ENCODE measurements at places on chromosomes 1 and 21.
A peak's percentile ranks its signal among the peaks of the same experiment; 100 is the strongest.

- DNase-seq: no peak
Observed at GRCh38 chr1:181023265-181024057, 791 bp upstream of the STX6 start.

- no peak for DNase-seq
Observed at GRCh38 chr1:34366875-34367624, 190.3 kb downstream of the C1orf94 start.

- no peak for DNase-seq
Observed at GRCh38 chr1:66083003-66083402, 290.3 kb downstream of the PDE4B start.

GRCh38 chr1:64235181-64235580, 31.8 kb downstream of the UBE2U start:
- DNase-seq: no peak

- no peak for DNase-seq
Observed at GRCh38 chr1:63316984-63317816, 5.2 kb upstream of the FOXD3 start.

- no peak for DNase-seq
Observed at GRCh38 chr1:212643877-212644276, 35.3 kb downstream of the ATF3 start.

- no peak for DNase-seq
Observed at GRCh38 chr1:209715314-209715713, 10.7 kb downstream of the HSD11B1 start.

DNA sequence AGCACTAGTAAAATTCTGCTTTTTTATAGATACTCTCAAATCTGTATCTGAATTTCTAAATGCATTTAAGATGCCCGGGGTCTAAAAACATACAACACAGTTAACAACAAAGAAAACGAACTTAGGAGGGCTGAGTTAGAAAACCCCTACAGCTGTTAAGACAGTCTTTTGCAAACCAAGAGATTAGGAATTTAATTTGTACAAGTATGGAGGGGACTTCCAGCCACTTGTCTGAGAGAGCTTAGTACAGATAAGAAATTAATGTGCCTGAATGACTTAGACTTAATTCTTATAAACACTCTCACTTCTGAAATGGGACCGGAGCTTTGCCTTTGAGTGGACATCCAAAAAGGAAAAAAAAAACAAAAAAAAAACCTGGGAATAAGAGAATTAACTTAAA, 61.6 kb downstream of the SMYD3 start:
- DNase-seq: no peak

DNA sequence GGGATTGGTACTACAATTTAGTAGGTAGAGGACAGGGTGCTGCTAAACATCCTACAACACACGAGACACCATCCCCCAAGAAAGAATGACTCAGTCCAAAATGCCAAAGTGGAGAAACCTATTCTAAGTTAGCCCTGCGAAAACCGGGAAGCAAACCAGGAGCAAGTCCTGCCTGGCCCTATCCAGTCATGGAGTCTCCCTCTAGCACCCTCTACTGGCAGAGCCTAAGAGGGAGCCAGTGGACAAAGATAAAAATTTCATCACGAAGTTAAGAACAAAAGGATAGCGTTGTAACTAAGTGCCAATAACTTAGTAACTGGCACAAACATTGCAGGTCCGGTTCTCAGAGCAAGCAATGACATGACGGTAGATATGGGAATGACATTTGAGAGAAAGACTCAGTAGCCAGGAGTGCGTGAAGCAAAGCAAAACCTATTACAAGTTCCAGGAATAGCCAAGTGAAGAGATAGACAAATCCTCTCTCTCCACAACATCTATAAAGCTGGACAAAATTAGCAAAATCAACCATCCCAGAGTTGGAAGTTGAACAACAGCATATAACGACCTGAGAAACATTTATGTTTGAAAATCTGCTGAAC, 383.5 kb downstream of the OMA1 start:
- DNase-seq: peak; percentile 38

GRCh38 chr1:147627435-147628110, 42.8 kb downstream of the ACP6 start:
- no peak for DNase-seq

DNA sequence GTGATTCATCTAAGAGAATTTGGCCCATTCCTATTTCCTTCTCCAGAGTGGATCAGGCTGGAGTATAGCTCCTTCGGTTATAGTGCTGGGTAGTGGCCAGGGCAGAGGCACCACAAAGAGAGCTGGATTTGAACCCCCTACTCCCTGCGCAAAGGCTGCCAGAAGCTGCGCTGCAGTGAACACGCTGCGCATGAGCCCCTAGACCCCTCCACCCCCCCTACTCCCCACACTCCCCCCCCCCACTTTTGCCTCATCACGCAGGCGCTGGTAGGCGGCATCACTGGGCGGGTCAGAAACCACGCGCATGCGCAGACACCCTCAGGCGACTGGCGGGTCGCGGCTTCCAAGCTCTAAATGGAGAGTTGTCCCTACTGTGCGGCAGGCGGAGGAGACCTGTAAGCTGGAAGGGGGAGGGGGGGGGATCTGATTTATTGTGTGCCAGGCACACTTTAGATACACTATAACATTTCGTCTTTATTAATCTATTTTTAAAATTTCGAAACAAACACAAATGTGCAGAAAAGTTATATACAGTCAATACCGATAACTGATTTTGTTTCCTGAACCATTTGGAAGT, 38.7 kb upstream of the HMGN1 start:
- DNase-seq: peak; percentile 80

GRCh38 chr1:44423591-44424537, 18.8 kb downstream of the RNF220 start:
- no peak for DNase-seq

GRCh38 chr1:154408174-154408777, 3.1 kb downstream of the IL6R start:
- no peak for DNase-seq

GRCh38 chr1:87336623-87337067, 8.0 kb downstream of the LMO4 start:
- DNase-seq: no peak

DNA sequence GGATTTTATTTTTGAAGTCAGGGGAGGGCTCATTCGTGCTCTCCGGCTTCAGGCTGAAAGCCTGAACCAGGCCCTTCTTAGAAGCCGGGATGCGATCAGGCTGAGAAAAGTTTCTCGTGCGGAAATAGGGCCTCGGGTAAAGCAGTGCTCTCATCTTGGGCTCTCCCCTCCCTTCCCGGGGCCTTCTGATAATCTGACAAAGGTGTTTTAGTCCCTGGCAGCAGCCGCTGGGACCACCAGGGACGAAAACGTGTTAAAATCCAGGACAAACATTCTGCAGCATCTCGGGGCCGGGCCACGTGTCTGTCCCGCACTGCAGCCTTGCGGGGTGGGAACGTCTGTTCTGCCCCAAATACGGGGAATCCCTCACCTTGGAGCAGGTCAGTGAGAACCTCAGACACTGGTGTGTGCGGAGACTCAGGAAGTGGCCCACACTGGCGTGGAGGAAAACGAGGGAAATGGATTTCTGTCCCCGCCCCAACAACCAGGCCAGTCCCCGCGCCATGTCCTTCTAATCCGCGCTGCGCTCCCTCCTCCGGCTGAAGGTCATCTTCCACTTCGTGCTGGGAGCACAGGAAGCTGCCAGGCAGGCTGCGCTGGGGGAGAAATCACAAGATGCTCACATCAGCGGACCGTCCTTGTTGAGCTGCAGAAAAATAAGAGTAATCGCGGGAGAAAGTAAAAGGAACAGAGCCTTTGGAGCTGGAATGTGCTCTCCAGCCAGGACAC, 16.6 kb upstream of the AJAP1 start:
- no peak for DNase-seq

- DNase-seq: no peak
Observed at GRCh38 chr1:2392686-2393085, 1.0 kb downstream of the RER1 start.

DNA sequence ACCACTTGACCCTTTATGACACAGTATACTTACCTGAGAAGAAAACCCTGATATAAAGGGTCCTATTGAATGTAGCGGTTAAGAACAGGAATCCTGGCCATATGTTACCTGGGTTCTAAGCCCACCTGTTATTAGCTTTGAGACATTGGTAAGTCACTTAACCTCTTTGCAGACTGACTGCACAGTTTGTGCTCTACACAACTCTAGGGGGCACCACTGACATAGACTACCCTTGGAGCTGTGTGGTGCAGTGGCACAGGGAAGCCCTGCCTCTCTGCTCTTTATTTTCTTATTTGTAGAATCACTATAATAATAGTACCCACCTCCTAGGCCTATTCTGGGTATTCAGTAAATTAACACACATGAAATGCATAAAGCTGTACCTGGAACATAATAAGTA, 165.6 kb downstream of the C1orf94 start:
- no peak for DNase-seq

GRCh38 chr21:45916011-45916840, 65.3 kb upstream of the COL6A1 start:
- no peak for DNase-seq

DNA sequence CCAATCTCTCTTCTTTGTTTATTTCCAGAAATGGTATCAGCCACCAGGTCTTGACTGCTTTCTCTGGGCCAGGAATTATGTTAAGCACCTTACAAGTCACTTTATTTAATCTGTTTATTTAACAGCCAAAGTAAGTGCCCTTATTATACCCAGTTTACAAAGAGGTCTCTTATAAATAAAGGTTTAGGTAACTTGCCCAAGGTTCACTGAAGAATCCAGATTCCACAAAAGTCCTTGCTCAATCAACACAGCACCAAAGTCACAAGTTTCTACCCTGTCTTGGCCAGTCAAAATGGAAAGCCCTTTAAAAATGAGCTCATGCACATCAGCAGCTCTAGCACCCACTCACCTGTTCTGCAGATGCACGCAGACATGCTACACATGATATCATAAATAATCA, 28.0 kb upstream of the ATP1A1 start:
- no peak for DNase-seq

- no peak for DNase-seq
Observed at GRCh38 chr1:83747853-83748482, 251.0 kb downstream of the TTLL7 start.

DNA sequence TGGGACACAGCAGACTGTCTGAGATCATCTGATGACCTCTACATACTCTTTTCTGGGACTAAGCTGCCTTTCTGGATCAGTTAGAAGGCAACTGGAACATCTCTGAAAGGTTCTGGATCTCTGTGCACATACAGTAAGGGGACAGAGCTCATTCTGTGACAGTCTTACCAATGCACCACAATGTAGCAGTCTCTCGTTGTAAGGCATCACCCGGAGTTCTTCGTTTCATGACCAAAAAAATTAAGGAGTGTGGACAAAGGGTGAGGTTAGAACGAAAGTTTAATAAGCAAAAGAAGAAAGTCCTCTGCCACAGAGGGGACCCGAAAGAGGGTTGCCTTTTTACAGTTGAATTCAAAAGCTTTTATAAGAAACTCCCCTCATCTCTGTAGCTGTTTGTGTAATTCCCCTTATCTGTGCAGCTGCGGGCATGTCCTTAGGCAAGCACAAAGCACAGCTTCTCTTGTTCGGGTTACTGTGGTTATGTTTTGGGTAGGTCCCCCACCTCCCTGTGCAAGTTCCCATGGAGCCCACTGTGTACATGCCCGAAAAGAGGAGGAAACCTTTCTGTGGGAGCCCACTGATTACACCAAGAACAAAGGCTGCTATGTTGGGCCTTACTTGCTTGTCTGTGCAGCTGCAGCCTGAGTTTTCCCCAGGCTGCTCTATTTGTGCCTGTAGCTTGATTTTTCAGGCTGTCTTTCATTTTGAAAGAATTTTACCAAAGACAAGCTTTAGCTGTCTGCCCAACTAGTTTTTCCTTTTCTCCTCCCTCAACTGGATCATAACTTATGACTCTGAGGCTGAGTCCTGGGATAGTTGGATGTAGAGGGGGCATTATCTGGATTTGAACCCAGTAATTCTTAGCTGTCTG, 53.1 kb upstream of the CACNA1E start:
- no peak for DNase-seq

- DNase-seq: no peak
Observed at GRCh38 chr1:24930260-24931145, at the start of gene RUNX3. RUNX3 (minus strand) TSS chr1:24930276; CDS start chr1:24929868, 408 bp downstream.

DNA sequence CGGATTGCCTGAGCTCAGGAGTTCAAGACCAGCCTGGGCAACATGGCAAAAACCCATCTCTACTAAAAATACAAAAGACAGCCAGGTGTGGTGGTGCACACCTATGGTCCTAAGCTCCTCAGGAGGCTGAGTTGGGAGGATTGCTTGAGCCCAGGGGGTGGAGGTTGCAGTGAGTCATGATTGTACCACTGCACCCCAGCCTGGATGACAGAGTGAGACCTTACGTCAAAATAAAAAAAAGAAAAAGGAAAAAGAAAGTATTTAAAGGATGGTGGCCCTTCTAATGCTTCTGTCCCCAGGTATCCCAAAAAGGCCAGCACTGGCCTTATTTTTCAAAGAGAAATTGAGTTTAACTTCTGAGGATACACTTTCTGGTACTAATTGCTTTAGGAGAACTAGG, 1.7 kb downstream of the IKBKE start:
- DNase-seq: no peak

DNA sequence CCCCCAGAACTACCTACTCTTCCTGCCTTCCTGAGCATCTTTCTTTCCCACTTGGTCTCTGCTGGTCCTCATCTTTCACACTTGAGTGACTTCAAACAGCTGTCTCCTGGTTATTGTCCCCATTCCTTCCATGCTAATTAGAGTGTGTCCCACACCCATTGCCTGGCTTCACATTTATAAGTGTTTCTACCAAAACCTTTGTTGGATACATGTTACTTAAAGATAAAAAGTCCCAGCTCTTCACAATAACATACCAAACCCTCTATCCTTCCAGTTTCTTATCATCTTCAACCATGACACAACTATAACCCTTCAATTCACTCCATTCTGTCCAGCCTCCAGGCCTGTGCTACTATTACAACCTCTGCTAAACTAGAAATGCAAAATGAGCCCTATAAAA, 41.0 kb downstream of the VCAM1 start:
- no peak for DNase-seq

DNA sequence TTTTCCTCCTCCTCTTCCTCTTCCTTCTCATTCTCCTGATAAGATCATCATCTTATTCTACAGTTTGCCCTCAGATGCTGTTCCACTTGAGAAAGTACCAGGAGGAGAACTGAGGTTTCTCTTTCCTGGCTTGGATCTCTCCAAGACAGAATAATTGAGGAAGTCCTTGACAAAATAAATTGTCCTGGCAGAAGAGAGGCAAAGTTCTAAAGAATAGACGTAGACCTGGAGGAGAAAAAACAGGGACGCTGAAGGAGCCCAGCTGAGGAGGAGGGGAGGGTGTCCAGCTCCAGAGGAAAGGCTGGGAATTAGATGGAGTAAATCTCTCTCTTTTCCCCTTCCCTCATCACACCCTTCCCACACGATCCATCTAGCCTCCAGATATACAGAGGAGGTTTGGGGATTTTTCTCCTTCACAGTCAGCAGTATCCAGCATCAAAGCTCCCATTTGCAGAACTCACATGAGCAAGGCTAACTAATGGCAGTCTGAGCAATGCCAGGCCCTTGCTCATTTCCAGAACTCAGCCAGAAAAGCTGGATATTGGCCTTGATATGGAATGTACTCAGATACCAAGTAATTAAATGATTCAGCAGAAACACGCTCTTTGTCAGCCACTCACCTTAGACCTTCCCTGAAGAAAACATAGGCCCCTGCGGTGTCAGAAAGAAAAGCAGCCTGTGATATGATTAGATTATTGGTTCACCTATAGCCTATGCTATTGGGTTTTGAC, 5.1 kb upstream of the GNG12 start:
- DNase-seq: no peak

- DNase-seq: no peak
Observed at GRCh38 chr1:112882271-112882744, 73.7 kb downstream of the SLC16A1 start.

Measured in iPS DF 19.7 (cell line).